ENCODE measurements at places on chromosomes 3 and 15.

DNA sequence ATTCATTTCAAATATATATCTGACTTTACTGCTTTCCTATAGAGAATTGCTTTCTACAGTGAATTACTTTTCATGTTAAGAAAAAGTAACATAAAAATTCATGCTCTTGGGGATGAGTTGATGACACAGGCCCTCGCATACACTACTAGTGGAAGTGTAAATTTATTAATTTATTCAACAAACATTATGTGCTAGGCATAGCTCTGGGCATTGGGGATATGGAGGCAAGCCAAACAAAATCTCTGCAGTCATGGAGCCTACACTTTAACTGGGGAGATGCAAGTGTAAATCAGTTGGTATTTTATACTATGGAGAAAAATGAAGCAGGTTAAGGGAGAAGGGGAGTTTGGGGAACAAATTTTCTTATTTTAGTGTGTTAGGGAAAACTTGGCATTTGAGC is 340.7 kb downstream of the RAP2B start:
- no peak for DNase-seq

DNA sequence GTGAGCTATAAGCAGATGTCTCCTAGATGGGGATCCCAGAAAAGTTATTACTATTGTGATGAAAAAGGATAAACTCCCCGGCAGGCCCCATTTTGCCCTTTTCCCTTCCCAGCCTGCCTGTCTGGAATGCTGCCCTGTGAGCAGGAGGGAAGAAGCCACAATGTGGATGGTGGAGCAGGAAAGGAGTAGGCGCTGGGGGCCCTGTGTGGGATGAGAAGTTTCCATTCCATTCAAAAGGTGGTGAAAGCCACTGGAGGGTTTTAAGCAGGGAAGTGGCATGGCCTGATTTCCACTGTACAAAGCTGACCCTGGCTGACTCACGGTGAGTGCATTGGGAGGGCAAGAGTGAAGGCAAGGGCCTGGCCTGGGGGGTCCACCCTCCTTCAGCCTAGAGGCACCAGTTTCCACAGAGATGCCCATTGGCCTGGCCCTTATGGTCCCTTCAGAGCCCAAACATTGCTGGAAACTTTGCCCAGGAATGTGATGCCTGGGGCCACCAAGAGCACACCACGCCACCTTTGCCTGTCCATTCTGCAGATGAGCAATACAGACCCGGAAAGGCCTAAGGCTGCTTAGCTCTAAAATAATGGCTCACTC is 206.9 kb downstream of the RPLP1 start:
- DNase-seq, result no peak

DNA sequence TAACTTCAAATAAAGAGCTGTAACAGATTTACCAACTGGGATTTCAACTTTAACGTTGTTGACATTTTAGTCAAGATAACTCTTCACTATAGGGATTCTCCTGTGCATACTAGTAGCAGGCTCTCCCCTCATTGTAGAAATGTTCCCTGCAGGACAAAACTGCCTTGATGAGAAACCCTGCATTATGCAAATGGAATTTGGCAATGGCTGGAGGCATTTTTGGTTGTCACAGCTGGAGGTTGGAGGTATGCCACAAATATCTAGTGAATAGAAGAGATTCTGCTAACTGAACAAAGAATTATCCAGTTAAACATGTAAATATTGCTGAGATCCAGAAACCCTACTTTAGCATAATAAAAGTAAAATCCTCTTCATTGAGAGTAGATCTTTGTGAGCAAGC is 928.8 kb upstream of the ALCAM start:
- DNase-seq, result no peak

DNA sequence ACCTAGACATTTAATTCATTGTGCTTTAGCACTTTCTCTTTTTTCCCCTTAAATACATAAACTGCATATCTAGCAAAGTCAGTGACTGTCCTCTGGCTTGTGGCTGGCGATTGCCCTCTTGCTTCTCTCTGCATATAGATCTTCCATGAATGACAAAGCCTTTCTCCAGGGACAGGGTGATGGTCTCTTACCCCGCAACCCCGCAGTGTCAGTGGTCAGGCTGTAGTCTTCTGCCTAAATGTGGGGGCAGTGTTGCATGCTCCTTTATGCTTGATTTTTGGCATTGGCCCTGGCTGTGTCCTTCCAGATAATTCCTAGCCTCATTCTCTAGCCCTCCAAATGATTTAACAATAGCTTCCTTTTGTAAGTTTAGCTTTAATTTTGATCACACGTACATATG is 407.8 kb downstream of the GABRB3 start:
- DNase-seq, result no peak

- DNase-seq, result peak; percentile 14
Measured at GRCh38 chr15:33729653-33730052, 238.6 kb upstream of the CHRM5 start.

Measured in SK-N-SH (cell line).